Activated T-helper 1 cell treated with anti-CD3 and anti-CD28 coated beads, Interleukin-2, amount 50 U/mL, for 16 hours (primary cell): ENCODE measurements at places on chromosomes 5 and 9.

- no peak for DNase-seq
Observed at GRCh38 chr9:138044485-138045383, 167.2 kb downstream of the CACNA1B start.

DNA sequence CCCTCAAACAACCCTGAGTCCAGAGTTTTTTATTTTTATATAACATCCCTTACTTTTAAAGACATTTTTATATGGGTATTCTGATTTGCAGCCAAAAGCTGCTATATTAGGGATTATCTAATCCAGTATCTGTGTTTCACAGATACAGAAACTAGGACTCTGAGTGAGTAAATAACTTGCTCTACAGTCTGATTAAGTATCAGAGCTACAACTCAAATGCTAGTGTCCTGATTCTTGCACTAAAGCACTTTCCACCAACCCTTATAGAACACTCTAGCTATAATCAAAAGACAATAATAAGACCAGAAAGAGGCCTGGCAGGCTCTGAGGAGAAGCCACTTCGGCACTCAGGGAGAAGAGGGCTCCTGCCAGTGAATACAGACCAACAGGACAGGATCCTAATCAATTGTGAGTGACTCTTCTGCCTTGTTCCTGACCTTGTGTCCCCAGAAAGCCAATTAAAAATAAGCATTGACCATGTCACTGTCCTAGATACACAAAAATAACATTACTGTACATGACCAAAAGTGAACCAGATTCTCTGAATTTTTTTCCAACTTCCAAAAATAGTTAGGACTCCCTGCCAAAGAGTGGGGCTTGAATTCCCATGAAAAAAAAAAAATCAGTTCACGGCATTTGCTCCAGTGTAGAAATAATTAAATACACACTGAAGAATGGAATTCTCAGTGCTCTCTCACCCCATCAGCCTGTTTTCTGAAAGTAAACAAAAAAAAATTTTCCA, 63.6 kb upstream of the MAP3K1 start:
- no peak for DNase-seq

GRCh38 chr9:116646661-116647514, 40.2 kb upstream of the TRIM32 start:
- no peak for DNase-seq

DNA sequence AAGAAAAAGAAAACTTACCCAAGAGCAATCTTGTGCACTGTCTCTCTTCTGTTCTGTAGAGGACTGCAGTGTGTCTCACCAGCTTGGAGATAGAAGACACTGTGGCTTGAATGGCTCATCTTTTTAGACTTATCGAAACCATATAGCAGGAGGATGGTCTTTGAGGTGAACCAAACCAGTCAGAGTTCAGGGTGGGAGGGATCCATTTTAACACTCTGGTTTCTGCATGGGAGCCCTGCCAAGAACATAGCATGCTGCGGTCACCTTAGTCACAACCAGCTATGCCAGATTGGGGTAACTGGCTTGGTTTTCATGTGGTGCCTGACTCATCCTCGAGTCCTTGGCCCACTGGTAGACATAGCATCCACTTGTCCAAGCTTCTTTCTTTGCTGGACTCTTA, 135.1 kb downstream of the PAPPA start:
- DNase-seq: no peak

GRCh38 chr5:24325306-24325832, 319.4 kb downstream of the CDH10 start:
- DNase-seq: no peak

- no peak for DNase-seq
Observed at GRCh38 chr5:180290568-180291233, 1.2 kb downstream of the MAPK9 start.

DNA sequence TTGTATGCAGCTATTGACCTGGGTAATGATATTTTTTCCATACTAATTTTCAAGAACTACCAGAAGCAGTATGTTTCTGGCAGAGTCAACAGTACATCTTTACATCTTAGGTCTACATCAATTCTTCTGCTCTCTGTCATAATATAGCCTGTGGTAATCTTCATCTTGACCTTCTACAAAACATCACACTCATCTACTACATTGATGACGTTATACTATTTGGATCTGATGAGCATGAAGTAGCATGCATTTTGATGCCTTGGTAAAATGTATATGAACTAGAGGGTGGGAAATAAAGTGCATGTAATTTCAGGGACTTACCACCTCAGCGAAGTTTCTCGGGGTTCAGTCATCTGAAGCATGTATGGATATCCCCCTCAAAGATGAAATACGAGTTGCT, 629.7 kb upstream of the SGCD start:
- no peak for DNase-seq

- no peak for DNase-seq
Observed at GRCh38 chr9:74551266-74551665, 54.1 kb downstream of the RORB start.
